ENCODE measurements at places on chromosomes 11 and 22.

GRCh38 chr11:23138761-23139160 is 278.5 kb upstream of the CCDC179 start:
- DNase-seq: no peak

GRCh38 chr22:36337365-36338130 is 50.2 kb downstream of the MYH9 start:
- DNase-seq: no peak

DNA sequence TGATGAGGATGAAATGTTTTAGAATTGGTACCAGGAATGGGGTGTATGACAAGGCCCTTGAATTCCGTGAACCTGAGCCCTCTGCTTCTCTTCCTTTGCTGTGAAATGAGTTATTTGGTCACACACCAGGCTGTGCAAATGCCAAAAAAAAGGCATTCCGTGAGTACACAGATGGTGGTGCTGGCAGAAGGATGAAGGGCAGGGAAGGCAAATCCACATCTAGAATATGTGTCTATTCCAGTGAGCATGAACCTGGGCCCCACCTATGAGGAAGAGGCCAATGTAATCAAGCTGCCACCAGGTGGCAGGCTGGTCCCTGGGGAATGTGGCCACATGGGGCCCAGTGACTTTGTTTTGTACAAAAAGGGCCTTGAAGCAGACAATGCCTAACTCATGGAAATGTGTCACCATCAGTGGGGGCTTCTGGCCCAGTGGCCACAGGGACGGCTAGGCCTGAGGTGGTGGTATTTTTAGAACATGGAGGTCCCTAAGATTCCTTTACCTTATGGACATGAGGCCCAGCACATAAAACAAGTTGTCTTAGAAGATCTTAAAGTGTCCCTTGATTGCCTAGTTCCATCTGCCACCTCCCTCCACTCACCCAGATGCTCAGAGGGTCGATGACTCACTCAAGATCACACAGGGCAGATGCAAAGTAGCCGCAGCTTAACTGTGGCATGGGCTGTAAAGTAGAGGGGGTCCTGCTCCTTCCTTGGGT is 3.9 kb upstream of the RNF215 start:
- DNase-seq: peak; percentile 85

DNA sequence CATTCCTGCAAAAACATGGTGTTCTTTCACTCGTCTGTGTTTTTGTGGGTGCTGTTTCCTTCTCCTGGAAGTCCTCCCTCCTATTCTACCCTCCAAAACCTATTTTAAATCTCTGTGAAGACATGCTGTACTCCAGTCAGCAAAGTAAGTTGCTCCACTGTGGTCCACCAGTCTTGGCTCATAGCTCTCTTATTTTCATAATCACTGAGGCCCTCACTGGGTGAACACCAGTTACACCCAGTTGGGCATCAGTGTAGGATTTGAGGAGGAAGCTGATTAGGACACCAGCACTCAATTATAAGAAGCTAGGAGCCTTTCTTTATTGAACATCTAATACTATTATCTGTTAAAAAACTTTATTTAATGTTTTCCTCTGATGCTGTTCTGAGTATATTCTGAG is 23.9 kb upstream of the EED start:
- DNase-seq: no peak

DNA sequence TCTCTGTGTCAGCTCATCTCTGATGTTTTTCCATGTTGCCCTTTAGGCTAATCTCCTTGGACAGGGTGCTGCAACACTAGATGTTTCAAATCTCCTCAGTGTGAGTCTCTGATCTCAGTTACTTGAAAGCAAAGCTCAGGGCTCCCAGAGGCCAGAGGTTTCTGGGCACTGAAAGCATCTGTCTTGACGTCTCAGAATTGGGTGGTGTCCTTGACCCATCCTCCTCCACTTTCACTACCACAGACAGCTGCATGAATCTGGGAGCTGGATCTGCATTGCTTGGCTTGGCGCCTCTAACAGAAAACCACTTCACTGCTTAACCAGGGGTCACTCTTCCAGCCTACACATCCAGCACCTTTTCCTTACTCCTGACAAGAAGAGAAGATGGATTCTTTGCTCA is 399.4 kb downstream of the NXPE2 start:
- DNase-seq: no peak

GRCh38 chr11:121241343-121242211 is 51.0 kb upstream of the SC5D start:
- DNase-seq: no peak

GRCh38 chr22:38843657-38844314 is at the start of gene NPTXR:
NPTXR (minus strand) TSS chr22:38844028.
- DNase-seq: no peak

DNA sequence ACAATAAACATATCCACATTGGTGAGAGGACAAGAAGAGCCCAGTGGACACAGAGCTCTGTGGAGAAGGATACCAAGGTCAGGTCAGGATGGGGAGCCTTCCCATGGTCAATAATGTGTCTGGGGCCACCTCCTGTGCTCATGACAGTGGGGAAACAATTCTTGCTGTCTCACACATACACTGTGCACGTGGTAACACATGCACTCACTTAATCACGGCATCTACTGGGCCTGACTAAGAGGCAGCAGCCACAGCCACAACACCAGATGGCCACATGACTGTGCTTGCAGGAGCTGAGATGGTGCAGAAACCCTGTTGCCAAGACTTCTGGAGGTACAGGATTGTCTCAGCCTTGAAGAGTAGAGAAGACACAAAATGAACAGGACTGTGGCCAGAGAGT is 28.6 kb downstream of the C22orf42 start:
- no peak for DNase-seq

GRCh38 chr11:35584321-35584720 is 33.9 kb upstream of the FJX1 start:
- no peak for DNase-seq

- DNase-seq: no peak
Measured at GRCh38 chr22:35328472-35328885, 28.8 kb downstream of the TOM1 start.

DNA sequence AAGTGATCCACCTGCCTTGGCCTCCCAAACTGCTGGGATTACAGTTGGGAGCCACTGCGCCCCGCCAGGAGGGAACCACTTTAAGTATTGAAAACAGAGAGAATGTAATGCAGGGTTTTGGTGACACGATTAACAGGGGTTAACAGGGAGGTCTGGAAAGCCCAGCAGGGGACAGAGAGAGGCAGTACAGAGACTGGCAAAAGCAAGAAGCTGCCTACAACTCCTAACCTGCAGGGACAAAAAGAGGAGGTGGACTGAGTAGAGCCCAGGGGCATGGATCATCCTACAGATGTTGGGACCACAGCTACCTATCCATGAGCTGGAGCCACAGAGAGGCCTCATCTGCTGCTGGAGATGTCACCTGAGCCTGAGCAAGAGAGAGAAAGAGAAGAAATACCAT is 1.7 kb upstream of the SPINDOC start:
- no peak for DNase-seq

DNA sequence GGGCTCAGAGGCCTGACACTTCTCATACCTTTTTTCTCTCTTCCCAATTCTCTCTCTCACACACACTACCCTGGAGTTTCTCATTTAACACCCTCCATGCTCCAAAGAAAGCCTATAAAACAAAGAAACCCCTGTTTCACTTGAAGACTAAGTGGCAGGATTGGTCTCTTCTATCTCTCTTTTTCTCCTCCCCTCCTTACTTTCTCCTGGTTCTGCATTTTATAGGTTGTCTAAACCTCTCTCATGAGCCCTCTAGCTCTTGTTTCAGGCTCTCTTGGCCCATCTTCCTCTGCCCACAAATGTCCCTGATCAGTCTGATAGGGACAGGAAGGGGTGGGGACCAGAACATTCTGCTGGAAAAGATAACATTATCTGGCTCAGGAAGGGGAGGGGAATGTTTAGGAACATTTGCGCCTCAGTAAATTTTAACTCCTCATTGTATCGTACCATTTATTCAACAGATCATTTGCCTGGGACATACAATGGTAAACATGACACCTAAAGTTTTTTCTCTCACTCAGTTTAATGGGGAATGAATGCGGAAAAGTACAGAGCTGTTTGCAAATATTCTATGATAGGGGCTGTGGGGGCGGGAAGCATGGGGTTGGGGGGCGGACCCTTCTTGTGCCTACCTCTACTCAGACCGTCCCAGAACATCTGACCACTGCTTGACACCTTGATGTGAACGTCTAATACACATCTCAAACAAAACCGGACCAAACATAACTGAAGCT is 10.8 kb downstream of the CRYBA4 start:
- no peak for DNase-seq

- DNase-seq: no peak
Measured at GRCh38 chr11:5042091-5042490, 4.2 kb upstream of the OR52J3 start.

DNA sequence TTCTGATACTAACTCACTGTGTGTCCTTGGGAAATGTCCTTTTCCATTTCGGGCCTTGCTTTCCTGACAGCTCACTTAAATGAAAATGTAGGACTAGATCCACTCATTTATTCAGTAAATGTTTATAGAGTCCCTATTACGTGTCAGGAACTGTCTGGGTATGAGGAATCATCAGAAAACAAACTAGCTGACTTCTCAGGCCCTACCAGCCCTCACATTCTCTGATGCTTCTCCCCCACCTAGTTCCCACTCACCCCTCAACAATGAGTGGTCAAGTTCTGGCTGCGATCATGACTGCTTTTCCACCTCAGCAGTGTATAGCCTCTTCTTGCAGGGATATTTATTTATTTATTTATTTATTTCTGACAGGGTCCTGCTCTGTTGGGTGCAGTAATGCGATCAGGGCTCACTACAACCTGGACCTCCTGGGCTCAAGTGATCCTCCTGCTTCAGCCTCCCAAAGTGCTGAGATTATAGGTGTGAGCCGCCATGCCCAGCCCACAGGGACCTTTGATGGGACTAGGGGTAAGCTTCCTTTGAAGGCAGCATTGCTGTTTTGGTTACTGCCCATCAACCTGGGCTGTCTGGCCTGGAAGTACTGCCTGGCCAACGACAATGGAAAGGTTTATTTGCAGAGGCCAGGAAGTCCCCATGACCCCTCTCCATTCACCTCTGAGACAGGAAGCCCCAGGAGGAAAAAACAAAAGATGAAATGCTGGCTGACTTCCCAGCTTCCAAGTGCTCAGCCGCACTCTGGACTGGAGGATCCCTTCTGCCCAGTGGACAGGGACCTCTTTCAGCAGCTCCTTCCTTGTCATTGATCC is 33.1 kb upstream of the POLD3 start:
- no peak for DNase-seq

GRCh38 chr11:91967026-91967690 is 257.5 kb upstream of the FAT3 start:
- no peak for DNase-seq

GRCh38 chr22:38504731-38505540 is 1.2 kb downstream of the DDX17 start:
- DNase-seq: peak; percentile 80

All from activated CD8-positive, alpha-beta memory T cell treated with anti-CD3 and anti-CD28 coated beads, Interleukin-2, amount 50 U/mL, for 48 hours (primary cell).